ENCODE measurements at places on chromosomes 1 and 21.

DNA sequence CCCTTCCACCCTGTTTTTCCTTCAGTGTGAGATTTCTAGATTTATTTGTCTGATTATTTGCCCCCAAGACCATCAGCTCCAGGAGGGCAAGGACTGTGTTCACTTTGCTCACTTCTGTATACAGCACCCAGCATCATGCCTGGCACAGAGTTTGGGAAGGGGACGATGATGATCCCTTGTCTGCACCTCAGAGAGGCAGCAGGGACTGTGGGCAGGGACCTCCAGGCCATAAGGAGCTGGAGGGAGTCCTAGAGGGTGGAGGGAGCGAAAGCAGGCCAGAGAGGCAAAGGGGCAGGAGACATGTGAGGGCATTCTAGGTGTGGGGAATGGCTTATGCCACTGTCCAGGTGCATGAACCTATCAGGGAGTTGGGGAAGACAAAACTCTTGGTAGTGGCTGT, 32.8 kb downstream of the H3-3A start:
- DNase-seq = no peak

DNA sequence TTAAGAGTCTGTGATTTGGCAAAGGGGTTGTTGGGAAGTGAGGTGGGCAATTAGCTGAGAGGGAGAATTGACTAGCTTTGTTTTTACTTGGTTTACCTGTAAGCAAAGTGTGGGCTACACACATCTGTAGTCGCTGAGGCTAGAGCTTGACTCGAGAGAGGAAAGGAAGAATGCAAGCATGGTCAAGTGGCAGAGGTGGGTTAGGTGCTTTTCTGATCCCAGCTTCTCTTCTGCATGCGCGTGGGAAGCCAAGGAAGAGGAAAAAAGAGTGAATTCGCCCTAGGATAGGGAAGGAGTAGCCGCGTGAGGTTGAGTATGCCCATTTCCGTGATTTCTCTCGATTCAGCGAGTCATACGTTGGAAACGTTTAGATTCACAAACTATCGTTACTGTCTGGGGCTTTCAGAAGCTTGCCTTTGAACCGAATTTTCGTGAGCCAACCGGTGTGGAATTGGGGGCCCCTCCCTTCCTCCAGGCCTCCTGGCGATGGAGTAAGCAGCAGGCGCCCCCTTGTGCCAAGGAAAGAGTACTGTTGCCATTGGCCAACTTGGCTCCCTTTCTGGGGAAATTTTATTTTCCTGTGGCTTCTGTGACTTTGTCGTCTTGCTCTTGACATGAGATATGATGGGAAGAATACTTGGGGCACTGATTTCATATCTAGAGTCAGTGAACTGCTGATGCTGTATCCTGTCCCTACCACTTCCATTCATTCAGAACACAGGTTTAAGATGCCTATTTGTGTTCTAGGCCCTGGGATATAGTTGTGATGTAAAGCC, 1.3 kb downstream of the PIGV start:
- peak; percentile 93 for DNase-seq

DNA sequence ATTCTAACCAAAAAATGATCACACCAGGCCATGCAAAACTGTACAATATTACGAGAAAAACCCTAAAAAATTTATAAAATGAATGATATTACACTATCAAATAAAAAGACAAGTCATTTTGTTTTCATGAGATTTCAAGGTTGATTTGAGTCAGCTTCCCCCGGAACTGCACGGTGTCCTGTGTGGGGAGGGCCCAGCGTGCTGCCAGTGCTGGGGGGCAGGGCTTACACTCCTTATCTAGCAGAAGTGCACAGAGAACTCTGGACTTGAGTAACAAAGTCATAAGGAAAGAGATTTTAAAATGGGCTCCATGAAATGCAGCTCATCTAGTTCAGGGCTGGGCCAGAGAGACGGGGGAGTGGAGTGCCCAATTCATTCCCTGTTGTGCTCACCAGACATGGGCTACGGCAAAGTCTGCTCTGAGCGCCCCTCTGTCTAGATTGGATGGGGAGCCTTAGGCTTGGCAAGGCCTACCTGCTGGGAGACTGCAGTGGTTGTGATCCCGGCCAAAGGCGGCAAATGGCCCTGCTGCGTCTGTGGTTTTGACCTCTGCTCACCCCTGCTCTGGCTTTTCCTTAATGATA, 50.1 kb downstream of the COQ8A start:
- DNase-seq = peak; percentile 42

- DNase-seq = no peak
Observed at GRCh38 chr1:109668123-109668775, 392 bp downstream of the GSTM2 start.

GRCh38 chr1:117702654-117703053, 96.8 kb downstream of the TENT5C start:
- no peak for DNase-seq

DNA sequence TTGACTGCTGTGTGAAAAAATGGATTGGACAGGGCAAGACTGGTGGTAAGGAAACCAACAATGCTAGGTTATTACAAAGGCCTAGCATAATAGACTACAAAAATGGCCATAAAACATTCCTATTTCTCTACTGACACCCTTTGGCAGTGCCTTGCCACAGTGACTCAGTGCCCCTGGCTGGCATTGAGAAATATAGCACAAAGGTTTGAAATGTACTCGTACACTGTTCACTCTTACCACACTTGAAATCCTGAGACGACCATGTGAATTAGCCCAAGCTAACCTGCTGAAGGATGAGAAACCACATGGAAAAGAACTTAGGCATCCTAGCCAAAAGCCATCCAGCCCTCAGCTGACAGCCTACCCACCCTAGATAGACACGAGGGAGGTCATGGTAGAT, 149.8 kb upstream of the PALMD start:
- DNase-seq = peak; percentile 27

DNA sequence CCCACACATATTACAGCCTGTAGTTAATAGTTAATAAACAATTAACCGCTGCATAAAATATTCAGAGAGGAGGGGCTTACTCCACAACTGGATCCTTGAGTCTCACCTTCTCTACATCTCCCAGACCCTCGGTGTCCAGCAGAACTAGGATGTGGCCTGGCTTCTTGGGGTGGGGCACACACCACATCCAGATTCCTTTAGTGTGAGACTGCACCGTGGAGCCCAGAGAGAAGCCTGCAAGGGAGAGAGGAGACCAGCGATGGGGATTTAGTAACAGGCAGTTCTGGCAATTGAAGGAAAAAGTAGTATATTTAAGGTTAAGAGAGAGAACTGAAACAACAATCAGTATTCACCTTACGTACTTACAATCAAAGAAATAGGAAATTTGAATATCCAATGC, 4.9 kb downstream of the GBP1 start:
- no peak for DNase-seq

- no peak for DNase-seq
Observed at GRCh38 chr1:246332078-246332477, 175.0 kb downstream of the SMYD3 start.

DNA sequence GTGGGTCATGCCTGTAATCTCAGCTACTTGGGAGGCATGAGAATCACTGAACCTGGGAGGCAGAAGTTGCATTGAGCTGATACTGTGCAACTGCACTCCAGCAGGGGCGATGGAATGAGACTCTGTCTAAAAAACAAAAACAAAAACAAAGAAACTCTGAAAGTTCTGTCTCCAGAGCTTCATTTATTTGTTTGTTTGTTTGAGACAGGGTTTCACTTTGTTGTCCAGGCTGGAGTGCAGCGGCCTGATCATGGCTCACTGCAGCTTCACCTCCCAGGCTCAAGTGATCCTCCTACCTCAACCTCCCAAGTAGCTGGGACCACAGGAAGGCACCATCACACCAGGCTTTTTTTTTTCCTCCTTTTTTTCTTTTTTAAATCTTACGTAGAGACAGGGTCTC, 191.8 kb upstream of the TNR start:
- no peak for DNase-seq

GRCh38 chr1:1208713-1209433, 2.5 kb upstream of the TNFRSF18 start:
- no peak for DNase-seq

GRCh38 chr1:185291159-185291558, 25.9 kb downstream of the IVNS1ABP start:
- DNase-seq = no peak

DNA sequence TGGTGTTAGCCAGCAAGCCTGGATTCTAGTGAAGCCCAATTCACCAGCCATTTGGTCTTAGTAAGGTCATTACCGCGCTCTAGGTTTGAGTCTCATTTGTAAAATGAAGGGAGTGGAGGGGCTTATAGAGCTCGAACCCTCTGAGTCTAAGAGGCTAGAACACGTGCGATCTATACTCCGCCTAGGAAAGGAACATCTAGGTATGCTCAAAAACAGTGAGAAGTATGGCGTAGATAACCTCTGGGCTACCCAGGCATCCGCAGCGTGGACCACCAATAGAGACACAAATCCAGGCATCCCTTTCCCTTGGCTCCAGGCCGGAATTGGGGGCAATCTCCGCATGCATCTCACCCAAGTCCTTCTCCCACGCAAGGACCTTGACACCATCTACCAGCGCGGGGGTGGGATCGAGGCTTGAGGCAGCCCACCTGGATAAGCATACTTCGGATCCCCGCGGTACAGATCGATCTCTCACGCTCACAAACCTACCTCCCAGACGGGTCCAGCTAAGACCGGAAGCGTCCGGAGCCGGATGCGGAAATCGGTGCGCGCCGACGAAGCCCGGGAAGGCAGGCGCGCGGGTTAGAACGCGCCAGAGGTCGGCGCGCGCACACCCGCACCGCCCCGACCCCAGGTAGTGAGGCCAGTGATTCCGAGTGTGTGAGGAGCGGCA, at the start of gene METTL25B:
Gene METTL25B (plus strand): TSS at position 544 of the 673 bp plus-strand sequence. CDS start 636 bp downstream, outside the sequence.
- DNase-seq = peak; percentile 83

DNA sequence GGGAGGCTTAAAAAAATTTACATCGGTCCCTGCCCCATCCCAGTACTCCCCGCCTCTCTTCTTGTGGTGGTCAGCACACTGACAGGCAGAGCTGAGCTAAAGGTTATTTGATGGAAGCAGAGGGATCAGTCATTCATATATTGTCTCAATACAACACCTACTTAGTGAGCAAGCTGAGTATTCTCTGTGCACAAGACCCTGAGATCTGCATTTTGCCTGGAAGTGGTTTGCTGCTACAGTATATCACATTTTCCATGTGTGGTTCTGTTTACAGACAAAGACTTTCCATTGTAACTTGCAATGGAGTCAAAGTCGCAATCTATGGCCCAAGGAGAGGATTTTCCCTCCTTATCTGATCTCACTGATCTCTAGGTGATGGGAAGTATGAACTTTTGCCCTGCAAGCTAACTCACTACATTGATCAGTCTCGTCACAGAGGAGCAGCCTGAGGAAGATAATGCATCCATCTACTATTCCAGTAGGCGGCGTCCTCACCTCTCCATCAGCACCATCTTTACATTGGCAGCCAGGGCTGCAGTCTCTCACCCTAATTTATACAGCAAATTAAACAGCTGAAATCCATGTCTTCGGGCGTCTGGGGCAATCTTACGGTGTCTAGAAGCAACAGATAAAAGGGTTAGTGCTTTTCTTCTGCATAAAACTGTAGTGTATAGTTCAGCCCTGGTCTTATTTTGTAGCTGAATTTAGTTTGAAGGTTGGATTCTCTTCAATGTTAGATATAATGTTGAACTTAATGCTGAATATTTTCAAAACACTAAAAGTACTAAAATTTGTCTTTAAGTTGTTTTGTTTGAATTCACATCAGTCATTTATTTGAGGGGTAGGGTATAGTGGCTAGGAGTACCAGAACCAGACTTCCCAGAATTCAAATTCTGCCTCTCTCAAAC, 3.2 kb upstream of the TRAF5 start:
- DNase-seq = peak; percentile 74

DNA sequence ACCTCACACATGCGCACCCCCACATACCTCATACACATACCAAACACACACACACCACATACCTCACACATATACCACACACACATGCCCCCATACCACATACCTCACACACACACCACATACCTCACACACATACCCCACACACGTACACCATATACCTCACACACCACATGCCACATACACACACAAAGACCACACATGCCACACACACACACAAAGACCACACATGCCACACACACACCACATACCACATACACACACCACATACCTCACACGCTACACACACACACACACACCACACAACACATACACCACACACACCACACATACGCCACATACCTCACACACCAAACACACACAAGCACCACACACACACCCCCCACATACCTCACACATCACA, 30.0 kb downstream of the HIVEP3 start:
- no peak for DNase-seq

- no peak for DNase-seq
Observed at GRCh38 chr1:170097449-170097948, 23.0 kb upstream of the KIFAP3 start.

DNA sequence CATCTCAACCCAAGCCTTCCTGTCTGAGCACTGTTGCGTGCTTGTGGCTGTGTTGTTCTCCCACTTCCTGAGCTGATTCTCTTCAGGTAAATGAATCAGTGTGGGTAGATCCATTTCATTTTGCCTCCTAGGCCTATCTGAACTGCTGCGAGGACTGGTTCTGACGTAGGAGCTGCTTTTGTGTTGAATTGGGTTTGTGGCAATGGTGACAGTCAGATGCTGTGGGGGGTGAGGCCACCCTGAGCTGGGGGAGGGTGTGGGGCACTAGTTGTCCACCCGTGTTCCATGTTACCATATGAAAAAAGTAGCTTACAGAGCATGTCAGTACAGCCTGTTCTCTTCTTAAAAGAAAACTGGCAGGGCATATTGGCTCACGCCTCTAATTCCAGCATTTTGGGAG, 81.5 kb downstream of the MRPS6 start:
- DNase-seq = no peak

DNA sequence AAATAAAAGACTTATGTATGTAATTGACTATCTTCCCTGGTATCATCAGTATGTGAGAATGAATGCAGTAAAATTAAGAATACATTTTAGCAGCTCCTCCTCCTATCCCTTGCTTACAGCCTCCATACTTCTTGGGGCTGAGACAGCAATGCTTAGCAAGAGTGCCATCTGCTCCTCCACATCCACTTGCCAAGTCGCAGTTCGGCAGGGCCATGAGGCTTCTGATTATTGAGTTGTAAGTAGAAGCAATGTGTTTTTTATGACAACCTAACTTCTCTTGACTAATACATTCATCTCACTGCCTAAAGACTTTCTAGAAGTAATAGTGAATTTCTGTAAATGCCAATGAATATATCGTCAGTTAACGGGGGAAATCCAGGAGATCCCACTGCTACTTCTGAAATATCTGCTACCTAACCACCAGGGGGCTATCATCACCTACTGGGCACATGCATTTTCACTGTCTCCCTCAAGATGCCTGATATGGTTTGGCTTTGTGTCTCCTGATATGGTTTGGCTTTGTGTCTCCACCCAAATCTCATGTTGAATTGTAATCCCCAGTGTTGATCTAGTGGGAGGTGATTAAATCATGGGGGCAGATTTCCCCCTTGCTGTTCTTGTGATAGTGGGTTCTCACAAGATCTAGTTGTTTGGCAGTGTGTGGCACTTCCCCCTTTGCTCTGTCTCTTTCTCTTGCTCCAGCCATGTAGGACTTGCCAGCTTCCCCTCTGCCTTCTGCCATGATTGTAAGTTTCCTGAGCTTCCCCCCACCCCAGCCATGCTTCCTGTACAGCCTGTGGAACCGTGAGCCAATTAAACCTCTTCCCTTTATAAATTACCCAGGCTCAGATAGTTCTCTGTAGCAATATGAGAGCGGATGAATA, 59.6 kb downstream of the EXTL2 start:
- DNase-seq = peak; percentile 31

Data from cardiac fibroblast (primary cell).